ENCODE measurements at places on chromosomes 7 and 10.

DNA sequence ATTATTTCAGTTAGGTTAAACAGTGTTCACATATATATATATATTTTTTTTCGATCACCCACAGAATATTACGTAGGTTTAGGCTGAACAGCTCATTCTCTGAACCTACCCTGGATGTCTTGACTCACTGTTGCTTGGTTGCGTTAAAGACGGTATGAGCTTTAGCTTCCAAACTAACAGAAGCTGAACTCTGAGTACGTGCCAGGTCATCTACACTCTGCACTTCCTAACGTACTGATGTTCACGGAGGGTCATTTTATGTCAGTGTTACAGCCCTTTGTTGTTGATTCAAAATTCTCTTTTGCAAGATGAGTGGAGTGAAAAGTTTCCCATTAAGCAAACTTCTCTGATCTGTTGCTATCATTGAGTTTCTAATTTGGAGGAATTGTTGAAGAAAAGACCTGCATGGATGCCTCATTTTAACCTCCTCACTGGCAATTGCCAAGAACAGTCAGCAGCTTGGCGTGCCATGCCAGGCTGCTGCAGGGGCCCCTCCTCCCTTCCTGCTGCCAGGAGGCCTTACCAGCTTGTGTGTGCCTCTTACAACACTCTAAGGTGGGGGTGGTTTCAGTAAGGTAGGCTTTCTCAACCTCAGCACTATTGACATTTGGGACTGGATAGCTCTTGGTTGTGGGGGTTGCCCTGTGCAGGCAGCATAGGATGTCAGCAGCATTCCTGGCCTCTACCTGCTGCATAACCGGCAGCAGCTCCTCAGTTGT is 44.3 kb downstream of the INSYN2A start:
- DNase-seq: no peak

DNA sequence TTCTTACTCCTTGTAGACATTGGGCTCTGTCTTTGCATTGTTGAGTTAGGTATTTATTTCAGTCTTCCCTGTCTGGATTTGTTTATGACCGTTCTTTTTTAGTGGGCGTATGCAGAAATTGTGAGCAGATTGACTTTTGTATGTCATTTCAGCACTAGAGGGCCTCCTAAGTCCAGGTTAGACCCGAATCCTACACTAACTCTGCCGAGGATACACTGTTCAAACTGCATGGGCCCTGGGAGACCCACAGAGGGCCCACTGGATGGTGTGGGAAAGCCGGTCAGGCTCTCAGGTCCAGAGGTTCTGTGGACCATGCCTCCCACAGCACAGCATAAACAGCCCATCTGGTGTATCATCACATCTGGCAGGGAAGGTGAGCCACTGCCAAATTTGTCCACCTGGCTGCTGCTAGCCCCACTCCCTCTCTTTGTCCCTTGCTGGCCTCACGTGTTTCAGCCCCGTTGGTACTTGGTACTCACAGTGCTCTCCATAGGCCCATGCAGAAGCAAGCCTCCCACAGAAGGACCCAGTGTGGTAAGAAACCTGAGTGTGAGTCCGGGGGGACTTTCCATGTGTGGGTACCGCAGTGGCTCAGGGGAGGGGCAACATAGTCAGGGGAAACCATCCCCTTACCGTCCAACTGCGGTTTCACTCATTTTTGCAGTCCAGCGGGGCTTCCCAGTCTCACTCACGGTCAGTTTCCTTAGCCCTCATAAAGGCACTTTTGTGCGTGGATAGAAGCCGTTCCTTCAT is 112.8 kb downstream of the APBB1IP start:
- peak; percentile 85 for DNase-seq

DNA sequence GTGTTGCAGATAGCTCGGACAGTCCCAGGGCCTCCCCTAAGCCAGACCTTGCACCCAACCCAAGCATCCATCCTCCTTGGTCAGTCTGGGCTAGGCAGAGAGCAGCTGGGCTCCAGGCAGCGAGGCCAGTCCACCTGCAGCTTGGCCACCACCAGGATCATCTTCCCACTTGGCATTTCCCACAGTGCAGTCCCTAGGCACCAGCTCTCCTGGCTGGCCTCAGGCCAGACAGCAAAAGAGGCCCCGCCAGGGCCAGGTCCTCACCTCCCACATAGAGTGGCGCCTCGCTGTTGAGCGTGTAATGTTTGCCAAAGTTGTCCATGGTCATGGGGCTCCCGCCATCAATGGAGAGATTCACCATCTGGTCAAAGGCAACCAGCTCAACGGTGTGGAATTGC is 171.7 kb downstream of the LCOR start:
- no peak for DNase-seq

- DNase-seq: no peak
These were observed 178.5 kb downstream of the MACC1 start for GRCh38 chr7:20038676-20039075.

DNA sequence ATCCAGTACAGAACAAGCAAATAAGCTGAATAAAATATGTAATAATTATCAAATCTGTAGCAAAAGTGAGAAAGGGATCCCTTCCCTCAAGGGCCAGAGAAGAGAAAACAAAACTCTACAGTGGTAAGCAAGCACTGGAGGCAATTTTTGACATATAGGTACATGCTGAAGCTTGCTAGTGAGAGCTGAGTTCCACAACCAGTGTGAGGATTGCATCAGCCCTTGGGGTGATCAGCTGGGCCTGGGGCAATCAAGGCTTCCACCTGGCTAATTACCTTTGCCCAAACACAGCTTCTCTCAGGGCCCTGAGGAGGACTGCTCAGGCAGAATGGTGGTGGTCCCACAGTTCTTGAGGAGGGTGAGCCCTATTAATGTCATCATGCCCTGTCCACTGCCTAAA is 134.4 kb upstream of the DLX6 start:
- DNase-seq: no peak

- DNase-seq: no peak
These were observed 580.1 kb downstream of the CCSER2 start for GRCh38 chr10:84908491-84908890.

- no peak for DNase-seq
These were observed 142.1 kb downstream of the NEURL1 start for GRCh38 chr10:103635580-103635979.

DNA sequence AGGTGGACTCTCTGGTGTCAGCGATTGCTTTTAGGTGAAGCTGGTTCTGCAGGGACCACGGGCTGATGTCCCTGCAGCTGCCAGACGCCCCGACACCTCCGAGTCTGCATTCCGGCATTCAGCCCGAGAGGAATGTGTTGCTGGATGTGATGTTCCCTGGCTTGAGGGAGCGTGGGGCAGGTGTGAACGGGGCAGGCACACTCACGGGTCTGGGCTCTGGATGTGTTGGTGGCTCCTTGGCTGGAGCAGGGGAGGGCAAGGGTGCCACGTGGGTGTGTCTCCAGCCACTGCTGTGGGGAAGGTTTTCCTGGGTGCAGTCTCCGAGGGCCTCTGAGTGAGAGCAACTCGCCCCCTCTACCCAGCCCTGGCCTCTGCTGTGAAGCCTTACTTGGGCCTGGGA is 140.5 kb downstream of the CAMK1D start:
- no peak for DNase-seq

GRCh38 chr7:116665332-116665996 is 6.5 kb upstream of the MET start:
- DNase-seq: no peak

- DNase-seq: no peak
These were observed 14.1 kb downstream of the CXCL12 start for GRCh38 chr10:44370731-44371248.

- DNase-seq: peak; percentile 80
These were observed 8.0 kb upstream of the CFAP70 start for GRCh38 chr10:73366381-73367298.

DNA sequence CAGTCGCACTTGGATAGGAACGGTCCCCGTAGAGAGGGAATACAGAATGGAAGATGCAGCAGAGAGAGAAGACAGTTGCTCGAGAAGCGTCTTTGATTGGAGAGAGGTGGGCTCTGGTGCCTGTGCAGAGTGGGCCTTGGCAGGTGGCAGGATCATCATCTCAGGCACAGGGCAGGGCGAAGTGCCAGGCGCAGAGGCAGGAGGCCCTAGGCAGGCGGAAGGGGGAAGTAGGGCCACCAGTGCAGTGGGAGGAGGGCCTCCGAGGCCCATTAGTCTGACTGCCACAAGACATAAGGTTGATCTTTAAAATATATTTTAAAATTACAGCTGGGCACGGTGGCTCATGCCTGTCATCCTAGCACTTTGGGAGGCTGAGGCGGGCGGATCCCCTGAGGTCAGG is 10.1 kb downstream of the CARD11 start:
- DNase-seq: no peak
